ENCODE measurements at places on chromosomes 2 and 18.
A peak's percentile ranks its signal among the peaks of the same experiment; 100 is the strongest.

- no peak for DNase-seq
These were observed 66.3 kb upstream of the CREB1 start for GRCh38 chr2:207463433-207463832.

GRCh38 chr18:44507729-44508325, 172.9 kb upstream of the SETBP1 start:
- peak; percentile 59 for DNase-seq

- no peak for DNase-seq
These were observed 11.5 kb downstream of the PGAP1 start for GRCh38 chr2:196914867-196915460.

DNA sequence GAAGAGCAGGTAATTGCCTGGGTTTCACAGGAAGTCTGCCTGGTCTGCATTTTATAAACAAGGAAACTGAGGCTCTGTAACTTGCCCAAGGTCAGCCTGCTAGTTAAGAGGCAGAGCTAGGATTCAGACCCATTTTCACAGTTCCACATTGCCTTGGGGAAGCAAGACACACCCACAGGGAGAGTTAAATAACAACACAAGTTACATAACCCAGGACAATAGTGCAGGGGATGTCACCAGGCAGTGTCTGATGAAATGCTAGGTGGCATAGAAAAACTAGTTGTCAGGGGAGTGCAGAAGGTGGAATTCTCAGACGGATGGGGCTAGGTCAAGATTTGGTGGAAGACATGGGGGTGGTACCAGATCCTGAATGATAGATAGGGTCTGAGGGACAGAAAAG, 69.7 kb downstream of the PRKCE start:
- DNase-seq = no peak

GRCh38 chr18:58803978-58804377, 60.7 kb upstream of the ZNF532 start:
- DNase-seq = no peak

All from germinal center (tissue), 1 donor.